ENCODE measurements at places on chromosomes 2 and 18. TPM values are rescaled to one million over a fixed set of nuclear protein-coding genes. Genes with fewer than 3 reads are reported as not detected.

The ST8SIA5 gene
- total RNA-seq: 13.3 TPM

The ZNF892 gene
- 31.0 TPM for total RNA-seq

The IL1B gene
- total RNA-seq: 0.49 TPM

The CCDC102B gene
- 12.5 TPM for total RNA-seq

The TAF4B gene
- 1.5 TPM for total RNA-seq

The C2orf81 gene
- 1.2 TPM for total RNA-seq

The GTF2A1L gene
- 1.7 TPM for total RNA-seq

The C2orf80 gene
- 26.6 TPM for total RNA-seq

The TUBA4B gene
- total RNA-seq: not detected

The SIX3 gene
- 0.49 TPM for total RNA-seq

The AFF3 gene
- total RNA-seq: 81.4 TPM

The ZC3H6 gene
- 24.8 TPM for total RNA-seq

The RGPD3 gene
- 0.98 TPM for total RNA-seq

The ANKRD62 gene
- not detected for total RNA-seq
